Non-pigmented ciliary epithelial cell (primary cell): ENCODE measurements at places on chromosomes 6 and 20.

GRCh38 chr6:20566109-20566508, 31.9 kb downstream of the CDKAL1 start:
- DNase-seq, result no peak

DNA sequence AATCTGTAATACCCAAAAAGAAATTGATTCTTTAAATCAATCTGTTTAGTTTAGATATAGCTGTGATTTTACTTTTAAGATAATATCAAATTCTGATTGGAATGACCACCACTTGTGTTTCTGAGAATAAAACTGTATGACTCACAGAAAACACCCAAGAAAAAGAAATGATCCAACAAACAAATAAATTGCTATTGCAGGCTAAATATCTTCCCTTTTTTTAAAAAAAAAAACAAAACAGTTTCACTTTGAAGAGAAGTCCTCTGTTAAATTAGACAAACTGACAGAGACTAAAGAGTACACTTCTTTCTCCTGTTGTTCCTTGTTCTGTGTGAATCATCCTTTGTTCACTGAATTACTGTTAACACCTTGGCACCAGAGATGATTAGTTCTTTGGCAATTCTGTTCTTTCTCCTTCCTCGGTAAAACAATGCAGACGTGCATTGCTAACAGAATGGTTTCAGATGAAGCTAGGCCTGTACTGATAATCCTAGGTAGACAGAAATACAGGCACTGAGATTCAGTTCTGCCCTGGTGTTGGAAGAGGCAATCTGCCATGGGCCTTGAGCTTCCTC, 895.2 kb upstream of the CITED2 start:
- DNase-seq, result no peak

GRCh38 chr20:38935285-38935684, 9.1 kb downstream of the FAM83D start:
- no peak for DNase-seq

- DNase-seq, result no peak
These were observed 131.8 kb upstream of the PROKR2 start for GRCh38 chr20:5448449-5449118.

GRCh38 chr6:150874179-150874578, 8.7 kb downstream of the MTHFD1L start:
- DNase-seq, result no peak

GRCh38 chr6:36487698-36488097, 44.9 kb downstream of the KCTD20 start:
- no peak for DNase-seq

GRCh38 chr20:50280851-50281655, 90.4 kb downstream of the CEBPB start:
- no peak for DNase-seq

DNA sequence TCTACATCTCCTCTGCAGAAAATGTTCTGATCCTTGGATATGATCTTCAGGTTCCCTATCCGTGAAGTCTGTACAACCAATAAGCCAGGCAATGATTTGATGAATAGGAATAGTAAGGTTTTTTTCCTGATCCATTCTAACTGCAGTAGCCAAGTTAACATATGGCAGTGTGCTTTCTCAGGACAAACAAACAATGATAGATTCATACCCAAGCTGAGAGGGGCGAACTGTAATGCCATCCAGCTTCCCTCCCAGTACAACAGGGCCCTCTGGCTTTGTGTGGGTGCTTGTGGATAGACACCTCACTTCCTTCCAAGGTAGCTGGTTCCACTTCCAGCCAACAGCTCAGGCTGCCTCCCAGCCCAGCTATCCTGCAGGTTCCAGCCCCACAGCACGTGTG, 359.2 kb downstream of the CDH26 start:
- no peak for DNase-seq

DNA sequence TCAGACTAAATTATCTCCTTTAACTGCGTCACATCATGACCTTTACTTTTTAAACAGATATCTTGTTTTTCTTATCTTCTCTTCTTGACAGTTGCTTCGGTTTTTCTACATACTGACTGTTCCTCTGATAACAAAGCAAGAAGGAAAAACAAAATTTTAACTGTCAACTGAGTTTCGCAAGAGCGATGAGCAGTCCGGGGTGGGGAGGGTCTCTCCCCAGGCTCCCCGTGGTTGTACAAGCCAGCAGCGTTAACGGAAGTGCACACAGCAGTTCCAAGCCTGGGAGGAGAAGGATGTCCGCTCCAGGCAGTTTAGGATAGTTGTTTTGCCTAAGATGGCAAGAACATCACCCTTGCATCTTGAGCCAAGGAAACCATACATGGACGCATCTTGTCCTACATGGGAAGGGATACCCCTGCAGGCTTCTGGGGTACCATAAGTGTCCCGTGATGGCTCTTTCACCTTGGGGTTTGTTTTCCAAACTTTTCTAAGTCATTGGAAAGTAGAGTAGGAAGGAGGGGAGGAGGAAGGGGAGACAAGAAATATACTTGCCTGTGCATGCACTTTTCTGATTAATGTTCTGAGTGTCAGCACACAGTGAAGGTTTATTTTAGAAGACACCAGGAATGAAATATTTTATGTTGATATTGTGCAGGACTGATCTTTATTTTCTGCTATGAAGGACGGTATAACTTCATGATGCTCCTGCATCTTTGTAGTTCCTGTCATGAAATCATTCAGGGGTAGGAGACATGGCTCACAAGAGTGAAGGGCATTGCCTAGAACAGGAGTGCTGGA, 20.8 kb downstream of the SLC24A3 start:
- DNase-seq, result no peak

DNA sequence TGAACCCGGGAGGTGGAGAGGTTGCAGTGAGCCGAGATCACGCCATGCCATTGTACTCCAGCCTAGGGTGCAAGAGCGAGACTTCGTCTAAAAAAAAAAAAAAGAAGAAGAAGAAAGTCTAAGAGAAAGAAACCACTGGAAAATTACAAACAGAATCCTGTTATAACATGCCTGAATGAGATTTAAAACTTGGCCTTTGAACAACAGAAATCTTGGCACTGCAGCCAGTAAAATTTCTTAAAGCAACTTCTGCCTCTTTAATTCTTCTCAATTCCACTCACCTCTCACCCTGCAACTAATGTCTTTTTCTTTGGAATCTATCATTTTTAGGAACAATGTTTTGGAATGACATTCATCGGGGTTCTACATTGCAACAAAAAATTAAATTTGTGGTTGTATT, 26.3 kb downstream of the PM20D2 start:
- no peak for DNase-seq

GRCh38 chr6:137646484-137646883, 152.3 kb upstream of the OLIG3 start:
- no peak for DNase-seq

DNA sequence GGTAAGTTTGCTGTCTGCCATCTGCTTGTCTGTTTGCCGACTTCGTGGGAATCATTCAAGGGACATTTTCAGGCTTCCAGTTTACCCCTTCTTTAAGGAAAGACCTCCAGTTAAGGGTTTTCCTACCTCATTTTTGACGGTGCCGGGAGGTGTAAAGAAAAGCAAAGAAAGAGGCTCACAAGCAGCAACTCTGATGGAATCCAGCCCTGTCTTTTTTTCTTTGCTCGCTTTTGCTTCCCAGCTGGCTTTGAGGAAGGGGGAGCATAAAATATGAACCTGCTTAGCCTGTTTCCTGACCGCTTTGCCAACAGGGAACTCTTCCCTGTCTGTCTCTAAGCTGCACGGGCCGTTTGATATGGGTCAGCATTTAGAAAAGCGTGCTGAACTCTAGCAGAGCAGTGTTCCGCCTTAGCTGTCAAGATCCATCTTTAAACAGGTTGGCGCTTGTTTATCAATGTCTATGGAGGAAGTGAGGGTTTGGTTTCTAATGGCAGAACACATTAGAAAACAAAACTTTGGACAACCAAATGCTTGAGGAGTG, 13.8 kb downstream of the SYTL3 start:
- DNase-seq, result no peak

GRCh38 chr6:38432479-38432878, 207.2 kb downstream of the BTBD9 start:
- no peak for DNase-seq

DNA sequence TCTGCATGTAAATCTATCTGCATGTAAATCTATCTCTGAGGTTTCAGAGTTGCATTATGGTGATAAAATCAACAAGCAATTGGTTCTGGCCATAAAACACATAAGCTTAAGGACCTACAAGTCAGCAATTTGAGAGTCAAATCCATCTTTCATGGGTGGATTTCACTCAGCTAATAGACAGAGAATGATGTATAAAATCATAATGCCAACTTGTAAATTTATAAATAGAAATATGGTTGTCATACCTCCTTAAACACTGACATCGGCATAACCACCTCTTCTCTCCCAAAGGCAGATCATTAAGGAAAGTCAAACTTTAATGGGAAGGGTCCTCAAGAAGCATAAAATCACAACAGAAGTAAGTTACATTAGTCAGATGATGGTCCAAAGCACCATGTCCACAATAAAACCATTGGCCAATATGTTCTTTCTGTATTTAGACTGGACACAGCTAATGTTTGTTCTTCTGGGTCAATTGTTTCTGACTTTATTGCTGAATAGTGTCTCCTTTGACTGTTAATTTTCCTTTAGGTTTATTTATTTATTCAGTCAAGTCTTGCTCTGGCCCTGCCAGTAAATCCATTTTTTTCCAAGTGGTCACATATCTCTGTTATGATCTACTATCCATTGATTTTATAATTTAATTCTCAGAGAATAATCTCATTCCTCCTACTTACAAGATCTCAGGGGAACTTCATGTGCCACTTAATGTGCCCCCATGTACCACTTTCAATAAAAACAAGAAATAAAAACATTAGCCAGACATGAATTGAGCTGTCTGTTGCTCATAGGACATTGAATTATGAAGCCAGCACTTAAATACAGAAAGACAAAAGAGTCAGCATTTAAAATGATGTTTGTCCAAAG, 382.9 kb upstream of the IRAK1BP1 start:
- no peak for DNase-seq
